NCI-H2227 treated with DMSO at 0.1 percent for 48 hours (cell line): ENCODE measurements at places on chromosomes 7 and 10.

GRCh38 chr7:138898255-138898654 is 82.9 kb downstream of the KIAA1549 start:
- no peak for DNase-seq

DNA sequence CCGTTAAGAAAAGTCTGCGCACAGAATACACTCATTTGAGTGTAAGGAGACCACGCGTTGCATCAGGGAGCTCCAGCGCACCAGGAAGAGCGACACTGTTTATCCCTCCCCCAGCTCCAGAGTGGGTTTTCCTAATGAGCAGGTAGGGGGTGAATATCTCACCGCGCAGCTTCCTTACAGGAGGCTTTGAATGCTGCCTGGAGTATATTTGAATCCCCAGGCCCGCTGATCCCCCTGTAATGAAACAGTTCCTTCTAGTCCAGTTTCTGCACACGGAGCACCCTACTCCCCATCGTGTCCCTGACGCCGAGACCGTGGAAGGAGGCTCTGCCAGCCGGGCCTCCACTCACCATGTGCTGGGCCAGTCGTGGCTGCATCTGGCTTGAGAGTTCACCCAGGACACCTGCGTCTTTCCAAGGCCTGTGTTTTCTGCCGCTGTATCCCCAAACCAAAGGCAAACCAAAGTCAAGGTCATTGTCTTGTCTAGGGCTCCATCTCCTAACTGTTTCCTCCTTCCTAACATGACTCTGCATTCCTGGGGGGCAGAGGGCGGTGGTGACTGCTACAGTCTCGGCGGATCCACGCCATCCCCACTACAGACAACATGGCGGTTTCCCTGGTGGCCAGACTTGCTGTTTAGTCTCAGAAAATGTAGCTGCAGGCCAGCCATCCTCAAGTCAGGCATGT is 167.8 kb downstream of the USP6NL start:
- no peak for DNase-seq

DNA sequence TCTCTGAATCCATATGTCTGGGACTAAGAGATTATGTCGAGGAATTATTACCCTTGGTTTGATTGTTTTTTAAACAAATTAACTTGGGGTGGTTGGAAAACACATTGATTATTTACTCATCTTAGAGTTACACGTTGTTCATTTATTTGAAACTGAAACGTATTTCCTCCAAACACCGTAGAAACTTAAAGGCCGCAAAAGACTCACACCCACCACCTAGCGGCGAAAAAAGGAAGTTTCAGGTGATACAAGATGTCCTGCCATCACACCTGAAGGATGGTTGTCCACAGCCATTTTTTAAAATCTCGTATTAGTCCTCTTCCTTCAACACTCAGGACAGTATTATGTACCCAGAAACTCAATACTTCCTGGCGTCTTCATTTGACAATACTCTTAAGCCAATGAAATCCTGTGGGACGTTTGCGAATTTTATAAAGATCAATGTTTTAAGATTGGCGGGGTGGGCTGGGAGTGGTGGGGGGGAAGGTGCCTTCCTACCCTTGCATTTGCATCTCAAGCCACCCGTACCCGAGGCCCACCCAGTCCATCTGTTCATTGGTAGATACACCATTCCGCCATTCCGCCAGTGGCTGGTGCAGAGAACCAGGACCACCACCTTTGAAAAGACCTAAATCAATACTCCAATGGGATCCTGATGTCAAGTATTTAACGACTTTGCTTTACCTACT is 1.4 kb upstream of the LCOR start:
- DNase-seq = peak; percentile 68

- DNase-seq = no peak
Measured at GRCh38 chr10:58444876-58445275, 59.7 kb downstream of the TFAM start.

DNA sequence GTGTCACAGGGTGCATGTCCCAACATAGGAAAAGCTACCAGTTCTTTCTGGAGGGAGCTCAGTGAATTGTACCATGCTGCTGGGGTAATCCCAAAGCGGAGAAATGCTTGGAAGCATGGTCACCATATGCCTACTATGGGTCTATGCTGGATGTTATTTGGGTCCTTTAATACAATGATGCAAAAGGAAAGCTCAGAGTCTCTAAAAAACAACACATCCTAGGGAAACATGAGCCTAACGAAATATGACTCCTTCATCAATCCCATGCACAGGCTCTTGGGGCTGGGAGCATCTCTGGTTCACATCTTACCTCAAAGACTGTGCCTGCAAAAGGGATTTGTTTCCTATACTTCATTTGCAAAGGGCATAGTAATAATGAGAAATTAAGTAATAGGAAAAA is 65.2 kb downstream of the CUBN start:
- DNase-seq = no peak

DNA sequence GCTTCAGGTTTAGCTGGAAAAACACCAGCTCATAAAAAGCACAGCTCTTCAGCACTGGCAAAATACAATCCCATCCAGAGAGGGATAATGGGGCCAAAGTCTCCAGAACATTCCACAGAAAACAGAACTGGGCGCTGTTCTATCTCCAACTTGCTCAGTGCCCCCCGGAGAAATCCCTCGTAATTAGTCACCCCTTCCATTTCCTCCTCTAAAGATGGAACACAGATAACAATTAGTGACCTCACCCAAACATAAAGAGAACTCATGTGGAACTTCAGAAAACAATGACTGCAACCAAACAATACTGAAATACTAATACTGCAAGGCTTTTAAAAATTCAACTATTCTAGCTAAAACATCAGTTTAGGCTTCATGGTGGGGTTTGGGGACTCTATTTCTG is 46.3 kb downstream of the KIAA1549 start:
- no peak for DNase-seq

DNA sequence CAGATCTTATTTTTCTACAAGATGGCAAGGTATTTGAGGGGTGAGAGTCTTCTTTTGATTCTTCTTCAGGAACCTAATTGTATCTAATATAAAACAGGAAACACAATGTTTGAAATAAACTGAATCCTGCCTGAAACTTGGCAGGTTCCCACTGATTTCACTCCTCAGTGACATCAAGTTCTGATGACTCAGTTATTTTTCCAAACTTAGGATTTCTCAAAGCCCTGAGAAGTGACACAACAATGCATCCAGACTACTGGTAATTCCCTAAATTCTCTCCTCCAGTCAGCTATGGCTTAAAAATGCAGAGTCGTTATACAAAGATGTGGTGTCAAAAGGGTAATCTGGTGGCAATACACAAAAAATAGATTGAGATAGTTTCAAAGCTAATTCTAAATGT is 80.9 kb downstream of the ABLIM1 start:
- no peak for DNase-seq

- no peak for DNase-seq
Measured at GRCh38 chr7:148615085-148615730, 24.6 kb downstream of the C7orf33 start.

DNA sequence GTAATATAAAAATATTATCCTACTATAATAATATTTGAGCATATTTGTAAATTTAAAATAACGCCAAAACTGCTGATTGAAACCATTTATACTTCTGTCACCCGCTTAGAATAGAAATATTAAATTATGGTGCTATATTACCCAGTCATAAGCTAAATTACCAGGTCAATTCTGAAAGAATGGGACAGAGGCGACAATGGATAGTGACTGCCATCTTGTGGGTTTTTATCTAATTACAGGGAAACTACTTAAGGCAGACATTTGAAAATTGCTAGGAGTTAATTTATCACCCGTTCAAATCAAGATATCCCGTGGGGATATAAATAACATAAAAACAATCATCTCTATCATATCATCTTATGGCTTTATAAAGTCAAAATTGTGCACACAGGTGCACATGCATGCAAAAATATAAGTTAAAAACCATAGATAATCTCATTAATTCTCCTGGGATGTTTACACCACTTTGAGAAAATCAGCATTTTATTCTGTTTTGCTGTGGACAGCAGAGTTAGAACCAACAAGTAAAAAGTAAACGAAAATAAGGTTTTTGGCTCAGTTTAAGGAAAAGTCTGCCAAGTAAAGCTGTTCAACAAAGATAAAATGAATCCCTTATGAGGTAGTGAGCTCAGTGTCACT is 41.3 kb upstream of the HPSE2 start:
- DNase-seq = no peak

DNA sequence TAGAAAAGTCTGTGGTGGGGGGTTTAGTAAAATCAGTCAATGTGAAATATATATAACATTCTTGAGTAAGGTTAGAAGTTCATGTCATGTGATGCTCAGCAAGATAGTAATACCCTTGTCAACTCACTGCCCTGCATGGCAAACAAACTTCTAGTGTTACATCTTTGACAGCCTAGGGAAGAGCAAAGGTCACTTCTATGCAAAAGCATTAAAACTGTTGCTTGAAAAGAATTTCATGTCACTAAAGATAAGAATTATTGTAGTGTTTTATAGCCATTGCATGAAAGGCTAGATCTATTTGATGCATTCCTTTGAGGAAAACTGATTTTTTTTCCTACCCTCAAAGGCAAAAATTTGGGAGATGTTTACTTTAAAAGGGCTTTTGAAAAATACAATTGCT is 176.0 kb downstream of the SKAP2 start:
- DNase-seq = no peak

DNA sequence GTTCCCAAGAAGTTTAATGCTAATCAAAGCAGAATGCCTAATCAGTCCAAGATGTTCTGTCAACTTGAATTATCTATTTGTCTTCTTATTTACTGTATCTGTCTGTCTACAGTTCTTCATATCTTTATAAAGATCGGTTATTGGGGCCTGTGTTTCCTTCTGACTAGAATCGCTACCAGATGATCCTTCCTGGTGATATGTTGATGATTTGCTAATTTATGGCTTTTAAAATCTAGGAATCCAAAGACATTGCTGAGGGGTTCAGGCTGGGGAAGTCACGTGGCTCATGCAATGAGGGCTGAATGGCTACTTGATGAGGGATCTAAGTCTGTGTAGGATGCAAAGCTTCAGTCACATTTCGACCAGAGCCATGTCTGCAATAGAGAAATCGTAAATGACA is 536.3 kb downstream of the KCNMA1 start:
- no peak for DNase-seq

GRCh38 chr7:101625031-101625791 is 3.9 kb downstream of the MYL10 start:
- peak; percentile 50 for DNase-seq

DNA sequence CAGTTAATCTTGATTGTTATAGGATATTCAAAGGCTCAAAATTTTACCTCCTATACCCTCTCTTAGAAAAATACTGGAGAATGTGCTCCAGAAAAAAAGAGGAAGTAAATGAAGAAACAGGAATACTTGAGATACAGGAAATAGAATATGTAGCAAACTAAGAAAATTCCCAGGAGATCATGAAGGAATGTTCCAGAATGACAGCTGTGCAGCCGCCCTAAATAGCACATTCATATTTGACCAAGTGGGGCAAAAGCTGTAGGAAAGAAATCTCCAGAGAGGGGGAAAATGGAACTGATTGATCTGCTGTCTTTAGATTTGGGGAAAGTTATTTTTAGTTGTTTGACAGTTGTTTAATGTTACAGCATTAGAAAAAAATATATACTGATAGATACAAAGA is 46.2 kb upstream of the ZEB1 start:
- DNase-seq = no peak

GRCh38 chr10:30784524-30784896 is 155.0 kb upstream of the LYZL2 start:
- no peak for DNase-seq

DNA sequence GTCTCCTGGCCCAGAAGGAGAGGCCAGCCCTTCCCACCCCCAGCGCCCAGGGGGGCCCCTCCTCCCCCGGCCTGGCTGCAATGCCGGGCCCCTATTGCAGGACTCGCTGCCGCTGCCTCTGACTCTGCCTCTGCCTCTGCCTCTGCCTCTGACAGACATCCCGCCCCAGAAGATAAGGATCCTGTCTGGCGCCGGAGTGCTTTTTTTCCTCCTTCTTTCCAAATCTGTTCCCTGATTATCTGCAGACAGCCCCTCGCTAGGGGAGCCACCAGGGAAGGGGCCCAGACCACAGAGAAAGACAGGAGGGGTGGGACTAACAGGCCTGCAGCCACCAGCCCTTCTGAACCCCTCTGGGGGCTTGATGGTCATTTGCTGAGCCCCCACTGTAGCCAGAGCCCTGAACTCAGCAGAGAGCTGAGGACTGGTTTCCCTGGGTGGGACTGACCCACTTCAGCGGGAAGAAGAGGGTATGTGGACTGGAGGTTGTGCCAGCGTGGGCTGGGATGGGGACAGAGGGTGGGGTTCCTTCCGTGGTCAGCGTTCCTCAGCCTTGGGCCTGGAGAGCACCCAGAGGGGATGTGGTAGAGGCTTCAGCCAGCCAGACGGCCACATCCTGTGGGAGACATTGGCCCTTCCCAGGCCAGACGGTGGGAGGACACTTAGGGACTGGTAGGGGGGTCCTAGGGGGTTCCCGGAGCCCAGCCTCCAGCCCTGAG is 22.8 kb downstream of the UNC5B start:
- no peak for DNase-seq

- no peak for DNase-seq
Measured at GRCh38 chr10:123241391-123242141, 87.4 kb downstream of the BUB3 start.

GRCh38 chr7:24742506-24743162 is 14.6 kb downstream of the GSDME start:
- no peak for DNase-seq

- no peak for DNase-seq
Measured at GRCh38 chr7:44706788-44707557, 41.7 kb upstream of the ZMIZ2 start.

- DNase-seq = peak; percentile 75
Measured at GRCh38 chr7:108146070-108146842, 16.1 kb upstream of the LAMB4 start.

GRCh38 chr10:52540479-52540984 is 226.5 kb downstream of the DKK1 start:
- no peak for DNase-seq

DNA sequence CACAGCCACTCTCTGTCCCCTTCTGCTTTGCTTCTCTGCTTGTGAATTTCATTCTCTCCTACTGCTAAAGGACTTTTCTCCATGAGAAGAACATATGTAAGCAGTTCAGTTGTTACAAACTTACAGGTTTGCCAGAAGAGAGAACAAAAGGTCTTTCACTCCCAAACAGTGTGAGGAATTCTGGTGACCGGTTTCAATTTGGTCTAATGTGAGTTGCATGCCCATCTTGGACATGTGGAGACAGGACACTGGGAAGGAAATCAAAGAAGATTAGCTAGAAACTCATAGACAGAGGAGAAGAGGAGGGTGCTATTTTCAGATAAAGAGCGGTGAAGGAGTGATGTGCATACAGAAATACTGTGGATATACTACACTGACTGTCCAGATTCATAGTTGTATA is 209.5 kb upstream of the INHBA start:
- DNase-seq = no peak

DNA sequence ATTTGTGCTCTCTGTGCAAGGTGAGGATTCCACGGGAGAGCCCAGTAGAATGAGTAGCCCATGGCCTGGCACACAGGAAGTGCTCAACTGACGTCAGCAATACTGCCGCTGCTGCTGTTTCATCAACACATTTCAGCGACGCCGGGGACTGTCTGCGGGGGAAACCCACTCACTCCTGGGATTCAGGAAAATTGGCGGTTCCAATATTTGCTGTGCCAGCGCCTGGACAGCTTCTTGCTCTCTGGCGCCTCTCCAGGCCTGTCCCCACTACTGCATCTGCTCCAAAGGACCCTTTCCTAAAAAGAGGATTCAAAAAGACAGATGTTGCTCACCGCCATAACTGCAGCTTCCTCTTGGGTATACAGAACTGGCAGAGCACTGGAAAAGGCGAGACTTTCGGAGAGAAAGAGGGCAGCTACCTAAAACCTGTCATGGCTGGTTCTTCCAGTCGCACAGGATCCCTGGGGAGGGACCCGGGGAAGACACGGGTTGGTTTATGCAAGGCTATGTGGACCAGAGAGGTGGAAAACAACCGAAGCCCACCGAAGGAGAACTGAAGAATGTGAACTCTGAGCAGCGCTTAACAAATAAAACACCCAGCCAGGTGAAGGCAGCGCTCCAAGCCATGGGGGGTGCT is 39.7 kb upstream of the ENO4 start:
- peak; percentile 25 for DNase-seq
